ENCODE measurements at places on chromosomes 1 and 21. TPM values are rescaled to one million over a fixed set of nuclear protein-coding genes. Genes with fewer than 3 reads are reported as not detected.

The PCBP3 gene
- total RNA-seq = 16.7 TPM

The OR2T6 gene
- total RNA-seq = not detected

The UTS2 gene
- not detected for total RNA-seq

The TSPAN1 gene
- total RNA-seq = not detected

The TLCD4 gene
- total RNA-seq = 0.09 TPM
